Renal cortical epithelial cell (primary cell): ENCODE measurements at places on chromosomes 2 and 18. TPM values are rescaled to one million over a fixed set of nuclear protein-coding genes. Genes with fewer than 3 reads are reported as not detected.

PRSS56 gene
- total RNA-seq: not detected in 2 replicates

LRATD1 gene
- 13.4 and 17.7 TPM in 2 replicates for total RNA-seq

GLI2 gene
- total RNA-seq: under 0.01 and 0.45 TPM in 2 replicates

GRCh38 chr18:36017232-36017631 lies 44.8 kb downstream of the RMP24 start:
- DNase-seq: no peak

FSIP2 gene
- total RNA-seq: under 0.01 and 1.1 TPM in 2 replicates

LYG2 gene
- total RNA-seq: not detected in 2 replicates

- DNase-seq: peak; percentile 88
Measured at GRCh38 chr18:58635891-58636290, 7.0 kb upstream of the ALPK2 start.

- DNase-seq: no peak
Measured at GRCh38 chr2:219302412-219302968, 6.7 kb downstream of the PTPRN start.

DNA sequence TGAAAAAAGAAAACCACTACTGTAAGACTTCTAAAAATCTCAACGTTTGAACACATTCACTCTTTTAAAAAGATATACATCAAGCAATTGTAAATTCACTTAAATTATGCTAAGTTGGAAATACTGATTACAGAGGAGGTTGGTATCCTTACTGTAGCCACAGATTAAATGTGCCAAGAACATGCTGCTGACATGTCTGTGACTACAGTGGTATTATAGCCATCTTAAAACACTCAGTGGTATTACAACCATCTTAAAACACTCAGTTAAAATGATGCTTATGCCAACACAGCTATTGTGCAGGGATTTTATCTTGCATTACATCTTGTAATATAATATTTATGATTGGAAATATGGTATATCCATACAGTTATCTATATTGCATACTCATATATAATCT lies 50.0 kb downstream of the TMEM131 start:
- DNase-seq: no peak

FOXI3 gene
- not detected in 2 replicates for total RNA-seq

- peak; percentile 26 for DNase-seq
Measured at GRCh38 chr2:9990736-9991135, 39.2 kb downstream of the GRHL1 start.

- no peak for DNase-seq
Measured at GRCh38 chr2:24360963-24361330, 611 bp upstream of the ITSN2 start.

ZNF521 gene
- under 0.01 and 1.3 TPM in 2 replicates for total RNA-seq

DNA sequence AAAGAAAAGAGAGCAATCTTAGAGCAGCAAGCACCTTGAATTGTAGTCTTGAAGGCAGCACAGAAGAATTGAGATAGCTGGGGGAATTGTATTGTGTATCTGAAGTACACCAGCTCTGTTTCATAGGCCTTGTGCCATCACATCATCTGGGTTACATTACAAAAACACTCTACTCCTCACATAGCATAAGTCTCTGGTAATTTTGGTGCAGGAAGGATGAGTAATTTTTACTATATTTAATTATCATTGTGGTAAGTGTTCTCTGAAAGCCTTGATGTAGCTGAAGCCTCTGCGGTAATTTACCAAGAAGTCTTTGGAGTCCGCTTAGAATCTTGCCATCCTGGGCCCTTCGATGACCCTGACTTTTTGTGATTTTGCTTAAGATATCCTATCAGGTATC lies 291.1 kb downstream of the ARHGAP15 start:
- no peak for DNase-seq

GPR45 gene
- total RNA-seq: not detected in 2 replicates

IGFBP2 gene
- total RNA-seq: 42.6 and 151 TPM in 2 replicates

DNA sequence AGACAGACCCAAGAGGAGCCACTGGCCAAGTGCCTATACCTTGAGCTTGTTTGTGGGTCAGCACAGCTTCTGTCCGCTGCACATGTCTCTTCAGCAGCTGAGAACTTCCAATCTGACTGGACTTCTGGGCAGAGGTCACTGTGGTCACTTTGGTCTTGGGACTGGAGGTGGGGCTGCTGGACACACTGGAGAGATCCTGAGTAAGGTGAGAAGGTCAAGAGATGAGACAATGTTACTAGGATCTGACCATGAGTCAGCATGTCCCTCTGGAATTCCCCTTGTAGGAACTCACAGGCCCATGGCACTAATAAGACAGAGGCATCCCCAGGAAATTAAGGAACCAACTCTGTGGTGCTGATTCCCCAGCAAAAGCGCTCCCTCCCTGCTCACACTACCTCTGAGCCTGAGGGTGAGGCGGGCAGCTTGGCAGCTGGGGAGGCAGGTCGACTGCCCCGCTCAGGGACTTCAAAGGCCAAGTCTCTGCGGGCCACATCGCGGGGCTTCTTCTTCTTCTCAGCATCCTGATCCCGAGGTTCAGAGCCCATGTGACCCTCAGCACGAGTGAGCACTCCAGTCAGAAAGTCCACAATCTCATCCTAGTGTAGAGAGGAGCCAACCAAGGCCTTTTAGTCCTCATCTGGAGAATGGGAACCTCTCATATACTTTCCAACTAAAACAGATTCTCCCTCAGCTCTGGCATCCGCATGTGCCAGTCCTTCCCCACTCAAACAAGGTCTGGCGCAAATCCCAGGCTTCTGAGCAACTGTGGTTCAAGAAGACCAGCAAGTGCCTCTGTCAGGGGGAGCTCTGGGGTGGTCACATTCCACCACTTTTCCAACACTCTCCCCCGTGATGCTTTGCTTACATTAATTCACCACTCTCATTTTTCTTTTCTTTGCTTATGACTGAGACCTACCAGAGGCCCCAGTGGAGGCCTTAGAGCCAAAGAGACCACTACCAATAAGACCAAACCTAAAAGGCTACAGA lies 29.4 kb downstream of the KANSL3 start:
- DNase-seq: peak; percentile 85

GRCh38 chr2:231396058-231396821 lies 730 bp downstream of the B3GNT7 start:
- no peak for DNase-seq

MDH1B gene
- total RNA-seq: 0.87 and 3.7 TPM in 2 replicates

DNA sequence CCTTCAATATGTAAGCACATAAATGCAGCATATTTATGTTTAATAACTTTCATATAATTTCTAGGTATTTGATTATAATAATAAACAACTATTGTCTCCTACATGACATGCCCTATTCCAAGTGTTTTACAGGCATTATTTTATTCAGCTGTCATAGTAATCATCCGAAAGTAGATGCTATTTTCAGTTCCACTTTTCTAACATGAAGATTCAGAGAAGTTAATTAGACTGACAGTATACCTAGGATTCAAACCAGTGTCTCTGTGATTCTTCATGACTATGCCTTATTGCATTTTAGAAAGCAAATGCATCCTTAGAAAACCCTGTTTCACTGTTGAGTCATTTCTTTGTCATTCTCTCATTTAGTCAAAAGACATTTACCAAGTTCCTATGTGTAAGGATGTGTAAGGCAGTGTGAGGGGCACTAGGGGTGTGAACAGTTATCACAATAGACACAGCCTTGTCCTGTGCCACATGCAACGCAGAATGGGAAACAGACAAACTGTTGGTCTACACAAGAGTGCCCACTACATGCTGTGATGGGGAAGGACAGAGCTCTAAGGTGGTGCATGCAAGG lies 79.8 kb downstream of the DTNA start:
- no peak for DNase-seq

DNA sequence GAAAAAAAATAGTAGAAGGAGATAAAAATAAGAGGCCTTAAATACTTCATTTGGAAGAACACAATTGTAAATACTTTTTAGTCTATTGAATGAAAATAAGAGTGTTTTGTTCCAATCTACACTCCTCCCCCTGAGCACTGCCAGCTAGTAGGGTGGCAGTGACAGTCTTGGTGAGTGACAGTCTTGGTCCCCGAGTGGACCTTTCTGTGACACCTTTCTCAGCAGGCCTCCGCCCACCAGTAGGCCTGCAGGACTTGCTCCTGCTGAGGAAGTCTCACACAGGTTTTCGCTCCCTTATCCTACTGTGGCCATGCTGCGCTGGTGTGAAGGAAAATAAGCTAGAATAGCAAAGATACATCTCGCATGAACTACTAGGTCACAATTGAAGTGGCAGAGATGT lies 666.8 kb downstream of the NR4A2 start:
- DNase-seq: no peak

SH3BP4 gene
- 58.5 and 116 TPM in 2 replicates for total RNA-seq

DNA sequence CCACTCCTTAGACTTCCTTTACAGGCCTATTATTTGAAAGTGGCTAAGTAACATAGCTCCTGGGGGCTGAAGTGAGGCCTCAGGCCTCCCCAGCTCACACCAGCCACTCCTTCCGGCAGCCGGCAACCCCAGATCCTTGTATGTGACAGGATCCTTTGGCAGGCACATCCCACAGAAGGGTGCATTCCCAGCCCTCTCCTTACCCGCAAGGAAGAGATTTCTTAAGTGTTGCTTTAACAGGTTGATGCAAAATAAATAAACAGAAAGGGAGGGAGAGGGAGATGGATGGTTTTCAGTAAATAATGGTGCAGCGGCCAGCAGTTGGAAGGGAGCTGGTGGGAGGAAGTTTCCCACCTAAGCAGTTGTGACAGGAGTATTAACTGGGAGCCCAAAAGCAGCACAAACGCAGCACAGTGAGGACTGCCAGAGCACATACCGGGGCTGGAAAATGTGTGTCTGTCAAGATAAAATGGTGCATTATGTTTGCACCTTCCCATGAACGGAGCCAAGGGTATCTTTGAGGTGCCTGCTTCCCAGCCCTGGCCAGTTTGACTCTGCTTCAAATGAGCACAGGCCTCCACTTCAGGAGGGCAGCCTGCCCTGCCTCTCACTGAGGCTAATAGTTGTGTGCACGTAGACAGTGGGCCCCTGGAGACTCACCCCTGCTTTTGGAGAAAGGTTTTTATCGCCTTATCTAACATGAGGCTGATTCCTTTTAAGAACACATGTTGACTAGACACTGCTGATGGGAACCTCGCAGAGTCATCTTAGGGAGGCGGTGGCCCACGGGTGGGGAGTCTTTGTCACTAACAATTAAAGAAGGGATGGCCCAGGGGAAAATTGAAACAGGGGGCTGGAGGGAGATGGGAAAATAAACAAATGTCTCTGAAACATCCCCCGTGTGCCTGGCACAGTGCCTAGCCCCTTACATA lies 32.8 kb downstream of the NRP2 start:
- no peak for DNase-seq

GRCh38 chr2:36692121-36692520 lies 4.4 kb upstream of the VIT start:
- no peak for DNase-seq

DNA sequence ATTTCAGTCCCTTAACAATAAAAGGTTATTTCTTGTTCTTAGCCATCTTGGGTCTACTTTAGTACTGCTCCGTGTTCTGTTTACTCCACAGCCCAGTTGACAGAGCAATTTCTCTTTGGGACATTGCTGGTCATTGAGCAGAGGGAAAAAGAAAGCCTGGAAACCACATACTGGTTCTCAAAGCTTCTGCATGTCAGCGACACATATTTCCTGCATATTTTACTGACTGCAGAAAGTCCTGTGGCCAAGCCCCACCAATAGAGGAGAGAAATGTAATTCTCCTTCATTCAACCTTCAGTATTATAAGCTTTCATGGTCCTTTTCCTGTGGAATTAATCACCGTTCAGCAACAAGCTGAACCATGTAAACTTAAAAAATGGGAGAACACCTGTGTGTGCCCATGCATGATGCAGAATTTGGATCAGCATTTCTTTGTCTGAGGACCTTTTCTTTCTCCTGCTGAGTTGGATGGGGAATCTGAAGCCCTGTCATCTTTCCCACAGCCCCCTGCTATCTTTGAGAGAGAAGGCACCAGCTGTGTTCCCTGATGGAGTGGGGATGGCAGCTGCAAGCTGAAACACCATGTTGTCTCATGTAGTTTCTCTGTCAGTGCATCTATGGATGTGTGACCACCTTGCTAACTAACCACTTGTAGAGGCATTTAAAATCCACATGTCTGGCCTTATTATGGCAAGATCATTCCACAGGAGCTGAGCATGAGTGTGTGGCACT lies 431.6 kb downstream of the MEIS1 start:
- no peak for DNase-seq

DNA sequence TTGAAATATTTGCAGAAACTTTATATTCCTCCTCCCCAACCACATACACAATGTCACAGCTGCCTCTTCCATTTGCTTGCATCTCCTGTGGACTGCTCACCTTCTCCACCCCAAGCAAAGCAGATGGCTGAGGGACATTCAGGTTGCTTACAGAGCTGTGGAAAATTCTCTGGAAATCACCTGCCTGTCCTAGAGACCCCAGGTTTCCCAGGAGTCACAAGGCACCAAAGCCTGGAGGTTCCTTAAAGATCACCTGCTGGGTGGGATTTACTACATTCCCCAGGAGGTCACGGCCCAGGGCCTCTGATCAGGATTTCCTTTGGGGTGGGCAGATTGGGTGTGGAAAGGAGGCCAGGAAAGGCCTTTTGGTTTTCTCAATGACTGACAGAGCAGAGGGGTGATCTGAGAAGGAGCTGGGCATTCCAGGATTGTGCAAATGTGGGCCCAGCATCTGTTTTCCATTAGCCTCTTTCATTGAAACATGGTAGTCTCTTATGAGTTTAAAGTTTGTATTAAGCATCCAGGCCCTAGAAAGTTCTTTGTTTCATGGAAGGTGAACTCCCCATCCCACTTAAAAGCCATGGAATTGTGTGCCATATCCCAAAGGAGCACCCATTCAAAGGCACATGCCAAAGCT lies 410.7 kb upstream of the TNP1 start:
- no peak for DNase-seq

TIGD1 gene
- total RNA-seq: 2.3 and 3.4 TPM in 2 replicates

GRCh38 chr2:103445347-103445746 lies 683.5 kb downstream of the TMEM182 start:
- no peak for DNase-seq

- DNase-seq: no peak
Measured at GRCh38 chr2:165024199-165024598, 68.9 kb upstream of the SLC38A11 start.

GRCh38 chr2:168466190-168466737 lies 10.2 kb downstream of the CERS6 start:
- no peak for DNase-seq

DSC2 gene
- total RNA-seq: 25.7 and 48.8 TPM in 2 replicates

DNA sequence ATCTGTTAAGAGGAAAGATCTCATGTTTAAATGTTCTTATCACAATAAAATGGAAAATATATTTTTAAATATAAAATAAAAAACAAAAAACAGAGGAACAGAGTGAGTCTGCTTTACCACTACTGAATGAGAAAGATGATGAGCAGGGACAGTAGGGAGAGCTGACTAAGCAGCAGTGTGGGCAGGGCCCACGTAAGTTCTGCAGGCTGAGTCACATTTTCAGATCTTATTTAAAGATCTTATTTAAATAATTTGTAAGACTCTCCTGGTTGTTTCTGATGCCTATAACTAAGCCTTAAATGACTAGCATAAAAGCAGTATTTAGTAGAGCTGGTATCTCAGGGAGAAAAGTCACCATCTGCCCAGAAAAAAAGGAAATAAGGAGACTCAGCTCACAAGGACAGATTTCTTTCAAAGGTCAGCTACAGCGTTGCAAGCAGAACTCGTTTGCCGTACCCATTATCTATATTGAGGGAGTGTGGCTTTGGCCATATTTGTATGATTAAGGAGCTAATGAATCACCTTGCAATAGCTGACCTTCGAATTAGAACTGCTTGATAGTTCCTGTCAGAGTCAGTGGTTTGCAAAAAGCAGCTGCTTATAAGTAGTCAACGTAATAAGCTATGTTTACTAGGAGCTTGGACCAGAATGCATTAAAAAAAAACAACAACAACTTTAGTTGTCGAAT lies 322.1 kb upstream of the CHAC2 start:
- peak; percentile 21 for DNase-seq
